ENCODE measurements at places on chromosomes 6 and 20.

DNA sequence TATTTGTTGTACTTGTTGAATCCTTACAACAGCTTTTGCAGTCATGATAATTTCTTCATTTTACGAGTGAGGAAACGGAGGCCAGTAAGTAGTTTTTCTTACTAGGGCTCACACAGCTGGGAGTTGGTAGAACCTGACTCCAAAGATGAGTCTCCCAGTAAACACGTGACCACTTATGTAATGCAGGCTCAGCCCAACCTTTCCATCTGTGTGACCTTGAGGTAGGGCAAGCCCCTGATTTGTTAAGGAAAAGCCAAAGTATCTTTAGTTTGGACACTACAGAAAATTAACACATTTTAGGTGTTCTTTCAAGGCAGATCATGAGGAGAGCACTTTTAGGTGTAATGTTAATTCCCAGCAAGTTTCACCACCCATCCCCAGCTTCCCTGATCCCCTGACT, 111.3 kb downstream of the LRRC1 start:
- no peak for DNase-seq

- DNase-seq = no peak
Observed at GRCh38 chr6:122576888-122577287, 33.3 kb upstream of the PKIB start.

GRCh38 chr6:131134220-131134979, 867 bp upstream of the AKAP7 start:
- DNase-seq = no peak

DNA sequence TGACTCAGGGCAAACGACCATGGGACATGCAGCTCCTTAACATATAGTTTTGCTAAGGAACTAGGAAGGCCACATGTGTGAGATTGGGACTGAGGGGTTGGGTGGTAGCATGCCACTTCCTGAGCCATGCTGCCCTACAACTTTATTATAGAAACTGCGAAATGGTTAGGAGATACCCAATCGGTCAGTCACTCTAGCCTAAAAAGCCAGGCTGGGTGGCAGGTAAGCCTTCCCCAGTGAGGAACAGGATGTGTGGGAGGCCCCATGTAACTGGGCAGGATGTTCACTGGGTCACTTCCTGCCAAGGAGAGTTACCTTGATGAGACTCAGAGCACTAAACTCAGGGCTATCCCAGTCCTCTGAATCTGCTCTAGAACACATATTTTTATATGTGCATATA, 123.5 kb downstream of the MAP3K7 start:
- no peak for DNase-seq

GRCh38 chr20:22414305-22414742, 170.0 kb downstream of the FOXA2 start:
- DNase-seq = no peak

GRCh38 chr6:142297996-142298753, 3.6 kb upstream of the ADGRG6 start:
- DNase-seq = peak; percentile 46

DNA sequence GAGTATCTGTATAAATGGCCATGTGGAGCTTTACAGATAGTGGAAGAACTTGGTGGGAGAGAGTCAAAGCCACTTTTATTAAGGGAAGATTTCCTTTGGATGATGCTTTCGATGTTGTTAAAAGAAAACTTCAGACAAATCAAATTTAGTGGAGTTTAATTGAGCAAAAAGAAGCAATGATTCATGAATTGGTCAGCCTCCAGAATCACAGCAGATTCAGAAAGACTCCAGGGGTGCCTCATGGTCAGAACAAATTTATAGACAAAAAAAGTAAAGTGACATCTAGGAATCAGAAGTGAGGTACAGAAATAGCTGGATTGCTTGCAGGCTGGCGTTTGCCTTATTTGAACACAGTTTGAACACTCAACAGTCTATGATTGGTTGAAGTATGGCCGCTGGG, 5.3 kb upstream of the CGA start:
- DNase-seq = no peak

DNA sequence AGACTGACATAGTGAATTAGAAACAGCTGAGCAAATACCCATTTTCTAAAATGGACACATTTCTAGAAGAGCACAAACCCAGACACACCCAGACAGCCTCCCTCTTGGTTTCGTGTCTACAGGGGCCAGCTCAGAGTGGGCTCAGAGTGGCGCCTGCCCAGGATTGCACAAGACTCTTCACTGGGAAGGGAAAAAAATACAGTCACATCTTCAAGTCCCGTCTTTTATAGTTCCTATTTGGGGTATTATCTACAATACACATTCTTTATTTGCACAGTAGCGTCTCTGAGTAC, 246.1 kb upstream of the AFDN start:
- DNase-seq = no peak

GRCh38 chr6:78629154-78629721, 238.1 kb upstream of the IRAK1BP1 start:
- DNase-seq = peak; percentile 25

DNA sequence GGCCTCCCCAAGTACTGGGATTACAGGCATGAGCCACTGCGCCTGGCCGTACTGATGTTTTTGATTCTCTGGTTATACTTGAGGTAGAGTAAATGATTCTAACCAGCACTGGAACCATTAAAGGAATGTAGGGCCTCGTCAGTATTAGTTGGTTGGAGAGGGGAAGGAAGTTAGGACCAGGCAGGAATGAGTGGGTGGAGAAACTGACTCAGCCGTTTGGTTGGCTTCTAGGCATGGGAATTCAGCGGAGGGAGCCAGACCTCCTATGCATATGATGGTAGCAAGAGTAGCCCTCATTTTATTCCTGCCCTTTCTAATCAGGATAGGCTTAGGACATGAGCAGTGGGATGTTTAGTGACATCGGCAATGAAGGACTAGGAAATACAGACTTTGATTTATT, 19.0 kb upstream of the SERINC3 start:
- peak; percentile 81 for DNase-seq

DNA sequence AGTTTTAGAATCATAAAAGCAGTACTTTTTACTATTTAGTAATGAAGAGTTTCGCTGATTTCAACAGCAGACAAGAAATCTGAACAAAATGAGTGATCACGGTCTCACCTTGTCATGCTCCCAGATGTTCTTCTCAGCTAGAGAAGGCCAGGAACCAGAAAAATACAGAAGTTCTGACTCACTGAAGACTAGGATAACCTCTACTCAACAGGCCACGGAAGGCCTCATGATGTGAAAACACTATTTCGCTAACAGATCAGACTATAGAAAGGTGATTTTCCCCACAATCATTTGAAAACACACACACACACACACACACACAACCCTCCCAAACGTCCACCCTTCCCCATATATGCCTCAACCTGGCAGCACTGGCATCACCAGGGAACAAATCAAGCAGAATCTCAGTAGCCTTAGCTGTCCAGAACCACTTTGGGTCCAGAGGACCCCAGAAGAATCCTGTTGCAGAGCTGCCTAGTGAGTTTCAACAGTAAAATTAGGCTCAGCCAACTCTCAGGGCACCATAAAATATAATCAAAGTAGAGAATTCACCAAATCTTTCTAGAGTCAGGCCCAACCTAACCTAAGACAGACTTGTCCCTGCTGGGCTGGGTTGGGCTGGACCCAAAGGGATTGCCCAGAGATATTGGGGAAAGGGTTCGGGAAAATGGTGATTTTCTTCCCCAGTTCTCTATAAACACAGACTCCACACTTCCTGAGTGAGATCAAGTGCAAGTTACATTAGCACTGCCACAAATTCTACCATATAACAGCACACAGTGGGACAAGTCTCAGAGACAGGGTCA, 7.9 kb downstream of the EXOC2 start:
- no peak for DNase-seq

DNA sequence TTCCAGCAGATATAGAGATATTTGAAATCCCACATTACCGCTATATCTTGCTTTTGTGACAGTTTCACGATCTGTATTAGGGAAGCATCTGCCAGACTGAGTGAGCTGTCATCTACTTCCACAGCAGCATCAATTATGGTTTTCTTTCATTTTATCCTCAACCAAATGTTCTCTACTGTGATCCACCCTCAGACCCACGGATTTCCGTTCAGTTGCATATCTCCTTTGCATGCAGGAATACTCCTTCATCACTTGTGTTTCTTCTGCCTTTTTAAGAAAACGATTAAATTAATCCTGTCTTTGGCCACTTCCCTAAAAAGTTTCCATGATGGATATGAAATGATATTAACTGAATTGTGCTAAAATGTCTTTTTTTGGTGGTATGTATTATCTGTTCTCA, 262.1 kb upstream of the ADGRB3 start:
- no peak for DNase-seq

DNA sequence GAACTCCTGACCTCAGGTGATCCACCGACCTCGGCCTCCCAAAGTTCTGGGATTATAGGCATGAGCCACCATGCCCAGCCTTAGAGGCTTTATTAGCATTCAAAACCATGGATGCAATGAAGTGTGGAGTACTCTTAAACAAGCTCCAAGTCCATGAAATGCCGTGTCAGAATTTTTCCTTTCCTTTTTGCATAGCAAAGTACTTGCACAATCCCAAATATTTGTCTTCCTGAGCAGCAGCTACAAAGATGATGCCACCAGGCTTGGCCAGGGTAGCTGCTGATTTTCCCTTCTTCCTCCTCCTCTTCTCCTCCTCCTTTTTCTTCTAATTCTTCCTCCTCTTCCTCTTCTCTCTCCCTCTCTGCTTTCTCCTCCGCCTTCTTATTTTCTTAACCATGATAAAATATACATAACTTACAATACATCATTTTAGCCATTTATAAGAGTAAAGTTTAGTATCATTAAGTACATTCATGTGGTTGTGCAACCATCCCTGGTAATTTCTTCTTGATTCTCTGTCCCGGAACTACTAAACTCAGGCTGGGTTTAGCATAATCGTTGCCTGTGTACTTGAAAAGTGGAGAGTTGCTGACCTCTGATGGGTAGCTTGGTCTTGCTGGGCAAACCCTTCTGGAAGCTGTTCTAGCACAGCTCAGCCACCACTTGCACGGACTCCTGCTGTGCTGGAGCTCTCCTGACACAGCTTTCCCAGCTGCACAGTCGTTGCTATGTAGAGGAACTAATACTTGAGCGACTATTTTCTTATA, 20.3 kb downstream of the MUCL3 start:
- DNase-seq = no peak

- DNase-seq = no peak
Observed at GRCh38 chr6:35141007-35141655, at the start of gene TCP11. TCP11 (minus strand) TSS chr6:35141339; CDS start chr6:35140870, 469 bp downstream.

DNA sequence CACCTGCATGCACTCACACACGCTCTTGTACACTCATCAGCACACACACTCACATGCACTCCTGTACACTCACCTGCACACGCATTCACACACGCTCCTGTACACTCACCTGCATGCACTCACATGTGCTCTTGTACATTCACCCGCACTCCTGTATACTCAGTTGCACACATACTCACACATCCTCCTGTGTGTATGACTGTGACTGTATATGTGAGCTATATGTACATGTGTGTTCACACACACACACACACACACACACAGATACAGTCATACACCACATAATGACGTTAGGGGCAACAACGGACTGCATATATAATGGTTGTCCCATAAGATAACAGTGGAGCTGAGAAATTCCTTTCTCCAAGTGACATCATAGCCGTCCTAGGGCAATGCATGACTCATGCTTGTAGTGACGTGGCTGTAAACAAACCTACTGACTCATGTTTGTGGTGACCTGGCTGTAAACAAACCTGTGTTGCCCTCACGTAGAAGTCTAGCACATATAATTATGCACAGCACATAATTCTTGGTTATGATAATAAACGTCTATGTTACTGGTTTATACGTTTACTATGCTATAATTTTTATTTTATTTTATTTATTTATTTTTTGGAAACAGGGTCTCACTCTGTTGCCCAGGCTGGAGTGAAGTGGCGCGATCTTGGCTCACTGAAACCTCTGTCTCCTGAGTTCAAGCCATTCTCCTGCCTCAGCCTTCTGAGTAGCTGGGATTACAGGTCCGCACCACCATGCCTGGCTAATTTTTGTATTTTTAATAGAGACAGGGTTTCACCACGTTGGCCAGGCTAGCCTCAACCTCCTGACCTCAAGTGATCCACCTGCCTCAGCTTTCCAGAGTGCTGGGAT, 22.8 kb upstream of the TAF4 start:
- DNase-seq = peak; percentile 68

GRCh38 chr6:1379017-1379787, 10.2 kb upstream of the FOXF2 start:
- no peak for DNase-seq

- DNase-seq = no peak
Observed at GRCh38 chr20:58466095-58466708, 49.0 kb downstream of the APCDD1L start.

DNA sequence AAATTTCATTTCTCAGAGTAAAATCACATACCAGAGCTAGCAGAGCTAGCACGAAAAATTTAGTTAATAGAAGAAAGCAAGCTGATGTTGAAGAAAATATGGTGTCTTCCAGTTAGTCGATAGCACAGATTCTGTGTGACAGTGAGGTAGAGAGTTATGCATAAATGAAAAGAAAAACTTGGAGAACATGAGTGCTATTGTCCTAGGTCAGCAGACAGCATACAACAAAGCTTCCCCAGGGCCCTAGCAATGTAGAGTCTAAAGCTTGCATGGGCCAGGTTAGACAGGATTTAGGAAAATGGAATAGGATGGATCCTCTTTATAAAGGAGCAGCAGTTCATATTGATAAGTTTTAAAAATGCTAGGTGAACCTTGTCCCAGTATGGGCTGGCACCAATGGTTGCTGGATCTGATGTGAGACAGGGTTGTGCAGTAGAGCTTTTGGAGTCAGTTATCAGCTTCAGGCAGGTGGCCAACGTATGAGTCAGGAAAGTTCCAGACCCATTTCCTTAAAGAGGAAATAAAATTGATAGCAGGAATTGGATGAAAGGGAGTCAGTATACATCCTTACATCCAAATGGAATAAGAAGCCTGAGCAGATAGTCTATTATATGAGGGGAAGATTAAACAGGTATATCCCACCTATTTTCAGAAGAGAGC, 277.2 kb downstream of the FRK start:
- no peak for DNase-seq

DNA sequence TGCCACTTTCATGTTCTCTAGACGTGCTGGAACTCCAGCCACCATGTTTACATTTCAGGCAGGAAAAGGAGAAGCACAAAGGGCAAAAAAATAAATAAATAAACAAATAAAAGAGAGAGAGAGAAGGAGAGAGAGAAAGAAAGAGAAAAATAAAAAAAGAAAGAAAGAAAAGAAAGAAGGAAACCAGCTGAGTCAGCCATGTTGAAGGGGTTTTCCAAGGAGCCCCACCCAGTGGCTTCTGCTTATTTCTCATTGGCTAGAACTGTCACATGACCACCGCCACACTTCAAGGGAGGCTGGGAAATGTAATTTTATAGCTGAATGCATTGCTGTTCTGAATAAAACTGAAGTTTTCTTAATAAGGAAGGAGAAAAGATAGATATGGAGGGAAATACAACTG, 71.1 kb downstream of the BFSP1 start:
- no peak for DNase-seq

GRCh38 chr6:51098791-51099190, 280.1 kb downstream of the TFAP2B start:
- no peak for DNase-seq

All from dermis microvascular lymphatic vessel endothelial cell (primary cell).